ENCODE measurements at places on chromosomes 11 and 22. TPM values are rescaled to one million over a fixed set of nuclear protein-coding genes. Genes with fewer than 3 reads are reported as not detected.

The TMPRSS13 gene
- 1.4 TPM for total RNA-seq

The ASPHD2 gene
- total RNA-seq, result 14.2 TPM

The C11orf65 gene
- total RNA-seq, result 1.1 TPM

The RFPL1 gene
- not detected for total RNA-seq

The JOSD1 gene
- total RNA-seq, result 96.4 TPM

The HIKESHI gene
- 52.9 TPM for total RNA-seq

The GSTT4 gene
- total RNA-seq, result not detected

DNA sequence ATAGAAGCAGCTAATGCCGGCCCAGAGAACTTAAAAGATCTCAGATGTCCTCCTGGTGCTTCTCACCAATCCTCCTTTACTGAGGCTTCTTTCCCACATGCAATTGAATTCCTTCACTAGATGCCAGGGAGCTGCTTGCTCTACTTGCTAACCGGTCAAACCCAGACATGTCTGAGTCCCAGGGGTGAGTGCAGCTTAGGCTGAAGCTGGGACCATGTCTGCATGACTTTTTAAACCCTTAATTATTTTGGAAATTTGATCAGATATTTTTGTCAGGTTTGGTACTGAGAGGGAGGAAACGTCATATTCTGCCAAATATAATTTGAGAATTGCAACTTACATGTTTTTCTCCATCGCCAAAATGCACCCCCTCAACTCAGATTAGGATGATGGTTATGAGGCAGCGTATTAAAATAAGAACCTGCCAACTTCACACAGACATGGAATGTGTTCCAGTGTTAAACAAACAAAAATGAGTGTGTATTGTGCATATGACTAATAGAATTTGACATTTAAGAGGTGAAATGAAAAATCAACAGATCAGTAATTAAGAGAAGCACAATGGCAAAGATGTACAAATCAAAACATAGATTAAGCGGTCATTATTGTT is 529.5 kb downstream of the ETS1 start:
- no peak overlapping the region for H3K27ac ChIP-seq
- H3K4me3 ChIP-seq, result no peak overlapping the region
- DNase-seq, result no peak
- H3K36me3 ChIP-seq, result no peaks in the 10 kb centered on the region
- peaks cover 37% of the 10 kb centered on the region for H3K4me1 ChIP-seq
- no peaks in the 10 kb centered on the region for H3K27me3 ChIP-seq

DNA sequence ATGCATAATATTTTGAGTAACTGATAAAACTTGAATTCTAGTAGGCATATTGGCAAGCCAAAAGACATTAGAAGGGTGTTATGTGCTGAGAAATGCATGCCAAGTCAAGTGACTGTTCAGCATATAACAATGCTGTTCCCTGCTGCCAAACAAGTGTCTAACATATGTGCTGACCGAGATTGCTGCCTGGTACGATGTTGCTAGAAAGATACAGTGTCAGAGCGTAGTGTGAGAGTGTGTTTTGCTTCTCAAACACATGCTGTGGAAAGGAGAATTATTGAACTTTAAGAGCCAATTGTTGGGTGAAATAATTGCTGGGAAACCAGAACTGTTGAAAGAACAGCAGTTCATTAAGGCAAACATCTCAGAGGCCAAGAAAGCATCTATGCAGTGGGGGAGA is 71.3 kb upstream of the GRIA4 start:
- H3K36me3 ChIP-seq, result no peaks in the 10 kb centered on the region
- H3K4me3 ChIP-seq, result no peak overlapping the region
- no peaks in the 10 kb centered on the region for H3K4me1 ChIP-seq
- no peak overlapping the region for H3K27ac ChIP-seq
- no peak for DNase-seq
- no peaks in the 10 kb centered on the region for H3K27me3 ChIP-seq

DNA sequence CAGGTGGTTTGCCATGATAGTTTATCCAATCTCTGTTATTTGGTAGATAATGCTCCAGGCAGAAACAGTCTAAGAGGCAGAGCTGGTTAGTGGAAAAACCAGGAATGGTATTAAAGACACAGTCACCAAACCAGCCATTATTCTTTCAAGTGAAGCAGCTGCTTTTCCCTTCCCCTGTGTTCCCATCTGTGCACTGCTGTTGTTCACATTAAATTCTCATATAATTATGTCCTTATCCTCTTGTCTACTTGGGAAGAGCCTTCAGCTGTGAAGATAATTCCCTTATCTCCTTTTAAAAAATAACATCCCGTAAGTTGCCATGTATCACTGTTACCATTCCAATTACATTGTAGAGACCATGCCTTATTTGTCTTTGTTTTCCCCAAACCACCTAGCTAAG is 5.2 kb upstream of the TBCEL start:
- no peaks in the 10 kb centered on the region for H3K36me3 ChIP-seq
- peaks cover 3% of the 10 kb centered on the region for H3K4me1 ChIP-seq
- H3K27ac ChIP-seq, result no peak overlapping the region
- no peaks in the 10 kb centered on the region for H3K27me3 ChIP-seq

GRCh38 chr11:120893440-120894201 is 130.3 kb upstream of the TBCEL start:
- no peaks in the 10 kb centered on the region for H3K27me3 ChIP-seq
- no peak for DNase-seq
- H3K27ac ChIP-seq, result no peak overlapping the region
- no peak overlapping the region for H3K4me3 ChIP-seq

GRCh38 chr11:1126935-1127663 is 30.7 kb upstream of the MUC5AC start:
- no peak for DNase-seq
- no peak overlapping the region for H3K4me3 ChIP-seq

- no peak overlapping the region for H3K27ac ChIP-seq
- H3K36me3 ChIP-seq, result no peaks in the 10 kb centered on the region
- H3K27me3 ChIP-seq, result no peaks in the 10 kb centered on the region
- no peak for DNase-seq
- no peaks in the 10 kb centered on the region for H3K4me1 ChIP-seq
These were observed 303.4 kb downstream of the SHANK2 start for GRCh38 chr11:70948855-70949531.

DNA sequence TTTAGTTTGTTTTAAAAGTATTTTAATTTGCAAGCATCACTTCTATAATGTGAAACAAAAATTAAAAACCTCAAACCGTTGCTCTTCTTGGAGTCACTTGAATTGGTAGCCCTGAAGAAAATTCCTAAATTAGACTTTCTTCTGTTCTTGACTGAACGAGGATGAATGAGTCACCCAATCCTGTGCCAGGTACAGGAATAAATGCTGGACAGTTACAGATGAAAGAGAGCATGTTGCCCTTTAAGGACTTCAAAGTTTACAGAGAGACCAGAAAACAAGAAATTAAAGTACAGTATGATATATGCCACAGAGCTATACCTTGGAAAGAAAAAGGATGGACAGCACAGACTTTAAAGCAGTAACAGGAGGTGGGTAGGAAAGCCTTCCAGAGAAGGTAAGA is 41.3 kb upstream of the CXCR5 start:
- DNase-seq, result no peak
- no peak overlapping the region for H3K27ac ChIP-seq
- H3K36me3 ChIP-seq, result no peaks in the 10 kb centered on the region
- peaks cover 4% of the 10 kb centered on the region for H3K4me1 ChIP-seq
- H3K4me3 ChIP-seq, result no peak overlapping the region

DNA sequence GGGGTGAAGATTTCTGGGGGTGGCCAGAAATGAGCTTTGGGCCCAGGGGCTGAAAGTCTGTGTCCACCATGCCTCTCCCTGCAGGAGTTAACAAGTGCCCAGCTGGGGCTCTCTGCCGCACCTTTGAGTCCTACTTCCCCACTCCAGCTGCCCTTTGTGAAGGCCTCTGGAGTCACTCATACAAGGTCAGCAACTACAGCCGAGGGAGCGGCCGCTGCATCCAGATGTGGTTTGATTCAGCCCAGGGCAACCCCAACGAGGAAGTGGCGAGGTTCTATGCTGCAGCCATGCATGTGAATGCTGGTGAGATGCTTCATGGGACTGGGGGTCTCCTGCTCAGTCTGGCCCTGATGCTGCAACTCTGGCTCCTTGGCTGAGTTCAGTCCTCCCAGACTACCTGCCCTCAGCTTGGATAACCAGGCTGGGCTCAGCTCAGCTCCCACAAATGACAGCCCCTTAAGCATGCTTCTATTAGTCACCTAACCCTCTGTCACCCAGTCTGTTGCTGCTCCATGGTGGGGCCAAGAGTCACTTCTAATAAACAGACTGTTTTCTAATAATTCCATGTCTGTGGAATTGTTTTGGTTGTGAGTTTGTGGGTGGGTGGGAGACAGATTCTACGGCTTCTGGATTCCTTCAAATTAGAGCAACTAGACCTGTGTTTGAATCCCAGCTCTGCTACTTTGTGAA is 3.0 kb upstream of the INPPL1 start:
- no peak overlapping the region for H3K4me3 ChIP-seq
- H3K27me3 ChIP-seq, result no peaks in the 10 kb centered on the region
- no peak overlapping the region for H3K27ac ChIP-seq
- no peaks in the 10 kb centered on the region for H3K36me3 ChIP-seq
- no peak for DNase-seq
- peaks cover 18% of the 10 kb centered on the region for H3K4me1 ChIP-seq

DNA sequence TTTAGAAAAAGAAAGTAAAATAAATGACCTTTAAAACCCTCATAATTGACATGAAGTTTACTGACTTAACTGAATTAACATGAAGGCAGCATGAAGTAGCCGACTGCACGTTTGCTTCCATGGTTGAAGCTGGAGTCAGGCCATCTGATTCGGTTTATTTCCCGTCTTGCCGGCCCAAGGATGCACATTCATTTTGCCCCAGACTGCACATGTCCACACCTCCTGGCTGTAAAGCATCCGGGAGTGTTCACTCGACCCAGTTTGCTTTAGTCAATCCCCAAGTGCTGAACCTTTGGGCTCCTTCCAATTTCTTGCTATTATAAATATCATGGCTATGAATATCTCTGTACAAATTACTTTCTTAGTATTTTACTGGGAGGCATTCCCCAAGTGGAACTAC is 17.7 kb upstream of the TUB start:
- DNase-seq, result no peak
- H3K36me3 ChIP-seq, result no peaks in the 10 kb centered on the region
- H3K4me1 ChIP-seq, result no peaks in the 10 kb centered on the region

DNA sequence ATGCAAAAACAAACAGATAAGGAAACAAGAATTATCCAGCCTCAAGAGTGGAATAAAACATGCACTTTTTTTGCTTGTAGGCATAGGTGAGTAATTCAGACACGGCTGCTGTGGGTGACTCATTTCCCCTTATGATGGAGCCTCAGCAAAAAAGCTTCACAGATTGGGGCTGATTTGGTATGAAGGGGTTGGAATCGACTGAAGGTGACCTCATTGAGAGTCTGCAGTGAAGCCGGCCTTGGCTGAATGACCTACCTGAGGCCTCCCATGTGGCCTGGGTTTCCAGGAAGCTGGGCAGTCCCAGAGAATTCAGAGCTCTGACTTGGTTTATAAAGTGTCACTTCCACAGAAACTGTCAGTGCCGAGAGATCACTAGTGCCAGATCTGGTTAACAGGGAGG is 34.2 kb upstream of the VPREB1 start:
- no peaks in the 10 kb centered on the region for H3K27me3 ChIP-seq
- H3K4me1 ChIP-seq, result peaks cover 11% of the 10 kb centered on the region
- H3K27ac ChIP-seq, result no peak overlapping the region

DNA sequence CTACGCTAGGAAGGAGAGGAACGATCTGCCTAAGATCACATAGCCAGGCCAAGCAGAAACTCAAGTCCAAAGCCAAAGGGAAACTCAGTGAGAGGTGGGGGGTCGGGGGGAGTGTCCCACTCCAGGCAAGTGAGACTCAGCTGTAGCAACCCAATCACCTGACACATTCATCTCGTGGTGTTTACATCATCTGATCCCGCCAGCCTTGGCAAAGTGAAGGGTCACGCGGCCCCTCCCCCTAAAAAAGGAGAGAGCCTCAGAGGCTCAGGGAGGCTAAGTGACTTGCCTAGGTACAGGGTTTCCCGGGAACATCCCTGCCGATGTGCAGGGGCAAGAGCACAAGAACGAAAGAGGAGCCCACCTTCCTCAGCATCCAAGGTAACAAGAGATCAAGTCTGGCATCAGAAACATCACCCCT is 21.5 kb downstream of the MYH9 start:
- no peak for DNase-seq
- H3K27ac ChIP-seq, result peak overlapping the region; percentile 73
- H3K4me1 ChIP-seq, result peaks cover 100% of the 10 kb centered on the region
- H3K27me3 ChIP-seq, result no peaks in the 10 kb centered on the region
- H3K4me3 ChIP-seq, result no peak overlapping the region

DNA sequence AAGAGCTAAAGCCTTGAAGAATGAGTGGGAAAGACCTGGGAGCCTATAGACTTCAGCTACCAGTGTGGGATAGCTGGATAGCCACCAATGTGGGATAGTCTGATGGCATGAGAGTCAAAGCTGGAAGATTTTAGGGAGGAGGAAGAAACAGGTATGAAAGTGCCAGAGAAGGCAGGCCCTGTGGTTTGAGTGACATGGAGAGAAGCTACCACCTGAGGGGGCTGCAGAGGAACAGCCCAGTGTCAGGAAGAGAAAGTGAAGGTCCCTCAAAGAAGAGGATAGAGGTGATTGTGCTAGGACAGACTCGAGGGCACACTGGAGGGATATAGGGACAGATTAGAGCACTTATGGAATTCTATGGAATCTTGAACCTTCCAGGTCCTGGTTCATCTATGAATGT is 23.1 kb upstream of the PAX6 start:
- peaks cover 5% of the 10 kb centered on the region for H3K27me3 ChIP-seq
- no peak overlapping the region for H3K27ac ChIP-seq
- H3K4me3 ChIP-seq, result no peak overlapping the region
- no peaks in the 10 kb centered on the region for H3K4me1 ChIP-seq

DNA sequence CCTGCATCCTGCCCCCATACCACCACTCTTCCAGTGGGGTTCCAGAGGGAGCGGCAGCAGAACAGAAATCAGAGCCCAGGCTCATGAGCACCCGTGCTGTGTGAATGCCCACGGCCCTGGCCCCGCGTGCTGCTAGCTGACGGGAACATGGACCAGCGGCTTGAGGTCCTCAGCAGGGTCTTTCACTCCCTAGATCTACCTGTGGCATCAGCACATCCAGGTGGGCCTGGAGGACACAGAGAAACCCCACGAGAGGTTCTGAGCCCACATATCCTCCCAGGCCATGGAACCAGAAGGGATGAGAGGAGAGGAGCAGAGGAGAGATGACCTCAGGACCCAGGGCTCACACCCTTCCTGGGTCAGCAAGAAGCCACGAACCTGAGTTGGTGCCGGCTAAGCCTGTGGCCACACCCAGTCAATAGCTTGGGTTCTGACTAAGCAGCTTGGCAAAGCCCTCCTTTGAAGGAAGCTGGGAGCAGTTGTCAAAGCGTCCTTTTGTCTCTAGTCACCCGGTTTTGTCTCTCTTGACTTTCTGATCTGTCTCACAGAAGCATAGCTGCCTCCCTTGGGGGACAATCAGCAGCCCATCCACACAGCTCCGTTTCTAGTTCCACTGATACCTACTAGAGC is 89.3 kb upstream of the LMO1 start:
- H3K4me3 ChIP-seq, result no peak overlapping the region
- no peak overlapping the region for H3K27ac ChIP-seq
- no peaks in the 10 kb centered on the region for H3K36me3 ChIP-seq
- H3K27me3 ChIP-seq, result no peaks in the 10 kb centered on the region
- no peak for DNase-seq
- no peaks in the 10 kb centered on the region for H3K4me1 ChIP-seq
